Caki2 (cell line): ENCODE measurements at places on chromosomes 16 and 17. TPM values are rescaled to one million over a fixed set of nuclear protein-coding genes. Genes with fewer than 3 reads are reported as not detected.

Gene PLD6
- total RNA-seq: 4.7 and 5.5 TPM in 2 replicates

Gene HLF
- 4.1 and 6.0 TPM in 2 replicates for total RNA-seq

GRCh38 chr16:58333985-58334384 is 39.2 kb upstream of the PRSS54 start:
- no peak for DNase-seq

- DNase-seq: no peak
These were observed 5.0 kb downstream of the ICAM2 start for GRCh38 chr17:64015447-64015846.

GRCh38 chr17:78787444-78787843 is 5.4 kb upstream of the CYTH1 start:
- no peak for DNase-seq

Gene RNF167
- total RNA-seq: 45.6 and 57.1 TPM in 2 replicates
